ENCODE measurements at places on chromosomes 3 and 15. TPM values are rescaled to one million over a fixed set of nuclear protein-coding genes. Genes with fewer than 3 reads are reported as not detected.

Gene ACSBG1
- total RNA-seq, result 0.71 TPM

- DNase-seq, result no peak
Measured at GRCh38 chr3:13022348-13023234, 50.6 kb downstream of the IQSEC1 start.

- DNase-seq, result no peak
Measured at GRCh38 chr3:99429502-99429901, 208.9 kb upstream of the COL8A1 start.

DNA sequence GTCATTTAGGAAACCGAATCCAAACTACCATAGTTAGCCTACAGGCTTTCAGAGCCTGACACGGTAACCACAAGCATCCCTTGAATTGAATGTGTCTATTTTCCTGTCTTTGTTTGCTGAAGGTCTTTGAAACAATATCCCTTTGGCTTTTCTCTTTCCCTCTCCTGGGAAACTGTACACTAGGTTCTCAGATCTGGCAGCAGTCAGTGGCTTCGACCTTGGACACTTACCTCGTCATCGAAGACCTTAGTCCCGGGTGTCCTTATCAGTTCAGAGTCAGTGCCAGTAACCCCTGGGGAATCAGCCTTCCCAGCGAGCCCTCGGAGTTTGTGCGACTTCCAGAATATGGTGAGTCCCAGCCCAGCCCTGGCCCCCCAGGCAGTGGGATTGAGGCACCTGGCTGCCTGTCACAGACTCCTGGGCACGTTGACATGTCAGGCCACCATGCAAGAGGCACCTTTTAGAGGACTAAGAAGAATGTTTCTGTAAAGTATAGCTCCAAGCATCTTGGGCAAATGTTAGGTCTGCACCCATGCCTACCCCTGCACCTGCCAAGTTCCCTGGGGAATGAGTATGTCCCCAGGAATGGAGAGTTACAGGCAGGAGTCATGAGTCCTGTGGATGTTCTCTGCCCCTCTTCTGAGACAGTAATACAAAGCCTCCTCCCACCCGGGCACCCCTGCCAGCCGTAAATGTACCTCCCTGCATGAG is 30.4 kb upstream of the UMPS start:
- DNase-seq, result no peak

Gene BTLA
- total RNA-seq, result not detected

DNA sequence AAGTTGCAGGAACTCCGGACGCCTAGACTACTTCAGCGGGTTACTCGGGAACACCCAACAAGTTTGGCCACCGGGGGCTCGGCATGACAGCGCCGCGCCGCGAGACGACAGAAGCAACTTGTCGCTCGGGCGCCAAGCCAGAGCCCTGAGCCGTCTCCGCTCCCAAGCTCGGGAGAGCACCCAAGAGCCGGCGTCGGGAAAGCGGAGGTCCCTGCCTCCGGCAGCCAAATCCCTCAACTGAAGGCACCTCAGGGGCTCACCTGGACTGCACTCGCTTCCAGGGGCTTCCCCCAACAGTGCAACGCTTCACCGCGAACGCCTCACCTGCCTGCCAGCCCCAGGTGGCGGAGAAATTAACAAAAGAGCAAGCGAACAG is 640 bp downstream of the MB21D2 start:
- peak; percentile 71 for DNase-seq

GRCh38 chr15:31223478-31224350 is 102.9 kb upstream of the KLF13 start:
- no peak for DNase-seq
